ENCODE measurements at places on chromosomes 2 and 18. TPM values are rescaled to one million over a fixed set of nuclear protein-coding genes. Genes with fewer than 3 reads are reported as not detected.

ST6GAL2 gene
- total RNA-seq, result 117 TPM

KCNG2 gene
- total RNA-seq, result 2.6 TPM

DNA sequence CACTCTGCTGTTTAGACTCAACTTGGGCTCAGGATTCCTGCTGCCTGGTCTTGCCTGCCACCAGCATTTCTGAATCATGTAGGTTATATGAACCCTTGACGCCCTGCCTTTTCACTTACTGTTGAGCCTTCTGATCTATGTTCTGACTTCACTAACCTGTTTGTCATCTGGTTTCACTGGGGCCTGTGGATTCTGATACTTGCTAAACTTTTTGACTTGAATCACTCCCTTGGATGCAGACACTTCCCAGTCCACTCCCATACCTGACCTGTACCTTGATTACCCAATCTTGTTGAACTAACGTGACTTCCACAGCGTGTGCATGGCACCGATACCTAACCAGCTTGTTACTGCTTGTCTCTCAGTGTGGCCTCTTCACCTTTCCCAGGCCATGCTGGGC lies 35.6 kb upstream of the SPAG16 start:
- peak; percentile 15 for DNase-seq

DNA sequence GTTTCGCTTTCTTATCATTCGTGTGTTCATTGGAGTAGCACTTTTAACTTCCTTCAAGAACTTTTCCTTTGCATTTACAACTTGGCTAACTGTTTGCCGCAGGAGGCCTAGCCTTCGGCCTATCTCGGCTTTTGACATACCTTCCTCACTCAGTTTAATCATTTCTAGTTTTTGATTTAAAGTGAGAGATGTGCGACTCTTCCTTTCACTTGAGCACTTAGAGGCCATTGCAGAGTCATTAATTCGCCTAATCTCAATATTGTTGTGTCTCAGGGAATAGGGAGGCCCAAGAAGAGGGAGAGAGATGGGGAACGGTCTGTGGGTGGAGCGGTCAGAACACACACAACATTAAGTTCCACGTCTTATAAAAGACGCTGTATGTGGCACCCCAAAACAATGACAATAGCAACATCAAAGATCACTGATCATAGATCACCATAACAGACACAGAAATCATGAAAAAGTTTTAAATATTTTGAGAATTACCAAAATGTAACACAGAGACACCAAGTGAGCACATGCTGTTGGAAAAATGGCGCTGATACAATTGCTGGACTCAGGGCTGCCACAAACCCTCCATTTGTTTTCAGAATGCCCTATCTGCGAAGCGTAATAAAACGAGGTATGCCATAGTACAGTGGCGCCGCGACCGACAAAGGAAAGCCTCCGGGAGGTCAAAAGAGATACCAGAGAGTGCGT lies 553 bp downstream of the TIGD1 start:
- no peak for DNase-seq

DNA sequence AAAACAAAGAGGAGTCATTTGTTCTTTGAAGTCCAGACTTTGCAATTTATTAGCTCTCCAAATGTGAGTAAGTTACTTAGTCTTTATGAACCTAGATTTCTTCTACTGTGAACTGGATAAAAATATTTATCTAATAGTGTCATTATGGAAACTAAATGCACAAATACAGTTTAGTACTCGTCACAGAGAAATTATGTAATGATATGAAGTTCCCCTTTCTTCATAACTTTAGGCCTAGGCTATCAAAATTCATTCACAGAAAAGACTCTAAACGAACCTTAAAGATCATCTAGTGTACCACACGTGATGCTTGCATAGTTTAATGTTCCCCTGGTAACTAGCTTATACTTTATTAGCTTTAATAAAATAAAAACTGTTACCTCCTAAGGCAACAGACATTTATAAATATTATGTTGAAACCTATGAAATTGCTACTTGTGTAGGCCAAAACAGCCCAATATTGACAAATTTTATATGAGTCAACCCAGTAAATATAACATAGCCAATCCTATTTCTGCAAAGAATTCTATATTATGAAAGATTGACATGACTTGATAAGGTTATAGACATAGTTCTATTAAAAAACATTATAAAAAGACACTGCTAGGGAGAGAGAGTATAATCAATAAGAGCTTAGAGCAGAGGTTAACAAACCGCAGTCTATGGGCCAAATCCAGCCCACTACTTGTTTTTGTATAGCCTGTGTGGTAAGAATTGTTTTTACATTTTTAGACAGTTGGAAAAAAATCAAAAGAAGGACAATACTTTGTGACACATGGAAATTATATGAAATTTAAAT lies 44.9 kb upstream of the ITPRID2 start:
- no peak for DNase-seq

- no peak for DNase-seq
Observed at GRCh38 chr18:6569813-6570212, 155.1 kb upstream of the L3MBTL4 start.
